ENCODE measurements at places on chromosomes 7 and 10.

DNA sequence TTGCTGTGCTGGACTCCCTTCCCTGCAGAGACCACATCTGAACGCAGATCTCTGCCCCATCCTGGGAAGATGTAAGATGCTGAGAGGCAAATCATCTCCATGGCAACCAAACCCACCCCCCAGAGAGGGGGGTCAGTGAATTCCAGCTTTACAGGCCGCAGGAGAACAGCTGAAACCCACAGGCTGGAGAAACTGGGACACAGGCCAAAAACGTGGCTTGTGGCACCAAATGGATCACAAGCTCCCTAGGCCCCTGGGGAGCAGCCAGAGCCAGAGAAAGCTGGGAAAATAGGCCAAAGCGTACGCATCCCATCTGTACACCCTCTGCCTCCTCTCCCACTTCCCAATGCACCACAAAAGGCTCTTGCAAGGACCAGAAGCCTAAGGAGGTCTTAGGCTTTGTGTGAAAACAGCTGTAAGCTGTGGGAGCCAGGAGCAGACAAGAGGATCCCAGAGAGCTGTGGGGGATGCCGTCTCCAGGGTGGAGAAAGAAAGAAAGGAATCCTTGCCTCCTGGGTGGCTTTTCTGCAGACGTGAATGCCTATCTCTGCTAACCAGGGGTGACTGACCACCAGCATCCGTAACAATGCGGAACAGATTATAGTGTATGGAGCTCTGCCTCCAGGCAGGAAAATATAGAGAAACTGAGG lies 59.5 kb downstream of the TMEM130 start:
- DNase-seq, result no peak

DNA sequence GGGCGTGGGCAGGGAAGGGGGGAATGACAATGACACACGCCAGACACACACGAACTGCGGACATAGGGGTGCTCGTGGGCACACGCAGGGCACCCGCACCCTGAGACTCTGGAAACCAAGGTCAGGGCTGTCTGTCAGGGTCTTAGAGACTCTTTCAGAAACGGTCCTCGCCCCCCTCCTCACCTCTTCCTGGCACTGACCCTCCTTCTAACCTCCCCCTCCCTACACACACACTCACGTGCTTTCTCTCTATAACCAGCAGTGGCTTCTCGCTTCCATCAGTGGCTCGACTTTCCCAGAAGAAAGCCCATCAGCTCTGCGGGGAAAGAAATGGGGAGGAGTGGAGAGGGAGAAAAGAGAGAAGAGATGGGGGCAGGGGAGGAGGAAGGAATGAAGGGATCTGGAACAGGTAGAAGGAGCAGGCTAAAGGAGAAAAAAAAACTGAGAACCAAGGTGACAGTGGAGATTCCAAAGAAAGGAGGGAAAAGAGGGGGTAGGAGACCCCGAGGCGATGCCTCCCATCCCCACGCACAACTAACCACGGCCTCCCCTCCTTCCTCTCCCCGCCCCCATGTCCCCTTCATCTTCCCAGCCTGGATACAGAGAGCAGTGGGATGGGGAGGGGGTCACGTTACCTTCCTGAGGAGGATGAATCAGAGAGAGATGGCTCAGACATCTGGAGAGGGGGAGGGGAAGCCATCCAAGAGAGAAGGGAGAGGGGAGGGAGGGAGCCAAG lies 1.7 kb upstream of the VGF start:
- DNase-seq, result no peak

DNA sequence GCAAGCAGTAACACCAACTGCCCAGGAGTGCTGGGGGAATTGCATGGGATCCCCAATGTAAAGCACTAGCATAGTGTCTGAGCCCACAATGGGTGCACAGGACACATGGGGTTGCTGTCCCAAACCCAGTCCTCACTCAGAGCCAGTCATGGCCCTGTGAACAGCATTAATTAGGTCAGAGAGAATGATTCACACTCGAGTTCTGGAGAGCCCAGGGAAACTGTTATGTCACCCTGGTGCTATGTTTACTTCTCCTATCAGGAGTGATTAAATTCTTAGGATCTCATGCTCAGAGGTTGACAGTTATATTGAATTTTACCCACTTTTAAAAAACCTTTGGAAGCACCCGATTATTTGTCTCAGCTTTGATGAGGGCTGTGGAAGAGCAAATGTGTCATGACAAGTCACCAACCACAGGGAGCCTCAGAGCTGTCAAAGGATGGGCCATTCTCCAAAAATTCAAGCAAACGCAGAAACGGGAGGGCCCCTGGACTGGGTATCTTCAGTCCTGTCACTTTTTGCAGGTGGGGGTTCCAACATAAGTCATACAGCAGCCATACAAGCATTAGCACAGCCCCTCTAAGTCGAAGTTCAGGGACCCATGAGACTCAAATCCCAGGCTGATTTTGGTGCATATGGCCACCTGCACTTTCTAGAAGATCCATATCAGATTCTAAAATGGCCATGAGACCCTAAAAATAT lies 1.3 kb upstream of the RASSF4 start:
- DNase-seq, result no peak

DNA sequence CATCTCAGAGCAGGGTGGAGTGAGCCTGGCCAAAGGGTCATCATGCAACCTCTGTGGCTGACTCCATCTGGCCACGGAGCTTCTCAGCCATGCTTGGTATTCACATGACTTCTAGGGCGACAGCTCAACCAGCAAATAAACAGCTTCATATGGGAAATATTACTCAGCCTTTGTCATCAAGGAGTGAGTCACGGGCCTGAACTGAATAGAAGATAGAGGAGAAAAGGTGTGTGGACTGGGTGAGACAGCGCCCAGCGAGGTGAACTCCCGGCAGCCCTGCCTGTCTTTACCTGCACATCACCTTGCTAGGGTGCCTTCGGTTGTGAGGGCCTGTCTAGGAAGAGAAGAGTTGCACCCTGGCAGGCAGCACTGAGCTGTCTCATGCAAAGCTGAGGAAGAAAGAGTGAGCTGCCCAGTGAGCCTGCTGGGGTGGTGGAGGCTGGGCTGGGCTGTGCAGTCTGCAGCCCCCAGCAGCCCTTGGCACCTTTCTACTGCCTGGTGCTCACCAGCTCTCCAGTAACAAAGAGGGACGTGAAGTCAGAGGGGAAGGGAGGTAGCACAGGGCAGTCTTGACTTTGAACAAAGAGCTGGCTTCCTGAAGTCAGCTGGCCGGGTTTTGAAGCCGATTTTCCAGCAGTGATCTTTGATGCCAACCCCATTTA lies 114.2 kb downstream of the EGFR start:
- DNase-seq, result no peak

DNA sequence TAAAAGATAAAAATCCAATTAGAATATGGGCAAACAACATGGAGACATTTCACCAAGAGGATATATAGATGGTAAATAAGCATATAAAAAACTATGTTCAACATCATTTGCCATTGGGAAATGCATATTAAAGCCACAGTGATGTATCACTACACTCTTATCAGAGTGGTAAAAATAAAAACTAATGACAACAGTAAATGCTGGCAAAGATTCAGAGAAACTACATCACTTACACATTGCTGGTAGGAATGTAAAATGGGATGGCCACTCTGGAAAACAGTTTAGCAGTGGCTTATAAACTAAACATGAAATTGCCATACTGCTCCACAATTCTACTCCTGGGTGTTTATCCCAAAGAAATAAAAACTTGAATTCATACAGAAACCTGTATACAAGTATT lies 59.2 kb downstream of the CROT start:
- DNase-seq, result no peak

DNA sequence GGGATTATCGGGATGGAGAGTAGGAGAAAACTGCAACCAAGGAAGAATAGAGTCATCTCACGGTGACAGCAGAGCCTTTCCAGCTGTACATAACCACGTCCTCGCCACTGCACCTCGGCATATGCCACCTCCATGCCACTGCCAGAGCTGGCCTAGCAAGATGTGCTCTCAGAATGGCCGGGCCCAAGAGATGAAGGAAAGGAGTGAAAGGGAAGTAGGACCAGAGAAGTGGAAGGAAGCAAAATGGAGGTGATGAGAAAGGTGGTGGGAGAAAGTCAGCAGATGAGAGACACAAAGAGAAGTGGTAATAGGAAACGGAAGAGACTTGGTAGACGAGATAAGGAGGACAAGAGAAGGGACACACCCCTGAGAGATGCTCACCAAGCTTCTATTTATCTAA lies 8.0 kb upstream of the CALU start:
- DNase-seq, result no peak

GRCh38 chr7:158420591-158421340 lies 166.9 kb downstream of the PTPRN2 start:
- DNase-seq, result no peak

GRCh38 chr10:105950410-105950809 lies 1214.1 kb downstream of the SORCS1 start:
- peak; percentile 22 for DNase-seq

DNA sequence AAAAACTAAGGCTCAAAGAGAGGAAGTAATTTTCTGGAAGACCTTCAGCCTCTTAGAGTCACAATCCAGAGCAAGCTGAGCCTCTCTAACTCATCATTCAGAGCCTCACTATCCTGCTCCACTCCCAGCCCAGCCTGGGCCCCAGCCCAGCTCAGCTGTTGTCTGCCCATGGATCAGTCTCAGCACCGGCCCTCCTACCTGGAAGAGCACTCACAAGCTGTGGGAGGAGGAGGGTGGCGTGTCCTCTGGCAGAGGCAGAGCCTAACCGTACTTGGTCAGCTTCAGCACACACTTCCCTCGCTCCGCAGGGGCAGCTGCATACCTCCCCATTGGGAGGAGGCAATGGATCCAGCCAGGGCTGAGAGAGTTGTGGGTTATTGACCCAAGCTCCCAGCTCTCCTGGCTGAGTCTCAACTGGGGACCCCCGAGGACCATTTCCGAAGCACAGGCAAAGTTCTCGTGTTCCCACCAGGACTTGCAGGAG lies 66.7 kb upstream of the GPR26 start:
- DNase-seq, result no peak

DNA sequence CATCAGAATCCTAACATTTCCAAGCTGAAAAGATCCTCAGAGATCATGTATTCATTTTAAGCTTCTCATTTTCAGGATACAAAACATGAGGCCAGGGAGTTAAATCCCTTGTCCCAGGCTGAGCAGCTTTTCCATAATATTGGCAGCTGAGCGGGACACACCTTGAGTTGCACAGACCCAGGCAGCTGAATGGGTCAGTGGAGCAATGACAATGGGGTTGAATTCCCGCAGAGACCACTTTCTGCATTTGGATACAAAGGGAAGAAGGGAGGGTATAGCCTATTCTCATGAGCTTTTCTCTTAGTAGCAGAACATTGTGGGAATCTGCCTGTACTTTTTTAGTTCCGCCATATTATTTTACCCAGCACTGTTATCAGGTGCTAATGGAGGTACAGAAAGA lies 49.5 kb downstream of the PRR15 start:
- DNase-seq, result no peak

GRCh38 chr7:133230591-133231194 lies 22.2 kb upstream of the EXOC4 start:
- peak; percentile 49 for DNase-seq

DNA sequence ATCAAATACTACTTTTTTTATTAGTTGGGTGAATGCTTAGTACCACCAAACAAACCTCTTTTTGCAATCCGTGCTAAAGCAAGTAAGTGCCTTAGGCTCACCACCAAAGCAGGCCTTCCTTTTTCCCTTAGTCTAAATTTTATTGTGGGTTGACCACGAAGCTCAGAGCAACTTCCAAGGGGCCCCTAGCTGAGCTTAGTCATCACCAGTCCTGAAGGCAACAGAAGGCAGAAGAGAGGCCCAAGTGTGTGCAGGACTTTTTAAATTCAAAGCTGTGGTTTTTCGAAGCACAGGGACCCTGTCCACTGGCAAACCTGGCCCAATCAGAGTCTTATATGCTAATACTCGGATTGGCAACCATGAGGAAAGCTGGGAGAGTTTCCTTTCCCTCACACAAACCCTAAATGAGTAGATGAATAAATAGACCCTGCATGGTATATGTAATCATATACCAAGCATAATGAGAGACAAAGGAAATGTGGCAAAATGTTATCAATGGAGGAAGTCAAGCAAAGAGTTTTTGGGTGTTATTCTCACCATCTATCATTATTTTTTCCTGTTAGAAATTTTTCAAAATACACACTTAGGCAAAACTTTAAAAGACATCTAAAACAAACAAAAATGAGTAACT lies 453.2 kb upstream of the GALNT17 start:
- peak; percentile 19 for DNase-seq

- no peak for DNase-seq
These were observed 22.2 kb downstream of the LBX1 start for GRCh38 chr10:101207026-101207425.

- DNase-seq, result no peak
These were observed 21.5 kb upstream of the PDLIM1 start for GRCh38 chr10:95312257-95312656.

DNA sequence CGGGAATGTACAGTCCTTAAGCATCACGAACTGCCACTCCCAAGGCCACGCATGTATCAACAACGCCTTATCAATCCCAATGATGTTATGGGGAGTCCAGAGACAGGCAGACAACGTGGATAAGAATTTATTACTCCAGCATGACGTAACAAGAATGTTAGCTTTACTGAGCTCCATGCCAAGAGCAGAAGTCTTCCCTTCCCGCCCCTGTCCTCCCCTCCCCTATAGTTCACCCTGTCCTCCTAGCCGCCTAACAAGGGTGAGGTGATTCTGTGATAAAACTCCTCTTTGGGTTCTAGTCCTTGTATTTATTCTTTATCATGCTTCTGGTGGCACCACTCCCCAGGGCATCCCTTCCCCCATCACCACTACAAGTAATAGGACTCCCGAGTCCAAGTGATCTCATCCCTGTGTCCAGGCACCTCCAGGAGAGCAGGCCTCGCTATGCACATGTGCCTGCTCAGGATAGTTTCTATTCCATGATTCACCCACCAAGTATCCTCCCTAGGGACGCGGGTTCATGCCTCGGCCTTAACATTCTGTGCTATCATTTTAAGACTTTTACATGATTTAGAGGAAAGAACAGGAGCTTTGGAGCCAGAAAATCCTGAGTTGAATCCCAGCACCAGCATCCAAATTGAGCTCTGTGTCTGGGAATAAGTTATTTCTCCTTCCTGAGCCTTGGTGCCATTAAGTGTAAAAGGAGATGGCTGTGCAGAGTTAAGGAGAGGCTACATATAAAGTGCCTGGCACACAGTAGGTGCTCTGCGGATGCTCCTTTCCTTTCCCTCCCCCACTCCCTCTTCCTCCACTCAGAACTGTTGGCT lies 15.4 kb downstream of the GSDME start:
- no peak for DNase-seq

- DNase-seq, result peak; percentile 35
These were observed 526 bp downstream of the GIMAP1 start for GRCh38 chr7:150716939-150717338.

DNA sequence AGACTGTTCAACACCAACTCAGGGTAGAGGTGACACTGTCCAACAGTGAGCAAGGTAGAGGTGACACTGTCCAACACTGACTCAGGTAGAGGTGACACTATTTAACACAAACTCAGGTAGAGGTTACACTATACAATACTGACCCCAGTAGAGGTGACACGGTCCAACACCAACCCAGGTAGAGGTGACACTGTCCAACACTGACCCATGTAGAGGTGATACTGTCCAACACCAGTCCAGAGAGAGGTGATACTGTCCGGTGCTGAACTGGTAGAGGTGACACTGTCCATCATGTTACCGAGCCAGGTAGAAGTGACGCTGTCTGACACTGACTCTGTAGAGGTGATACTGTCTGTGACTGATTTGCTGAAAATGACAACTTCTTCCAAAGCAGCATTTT lies 102.4 kb downstream of the GATA3 start:
- no peak for DNase-seq

- DNase-seq, result no peak
These were observed 5.2 kb downstream of the ZNF365 start for GRCh38 chr10:62379394-62379793.
